ENCODE measurements at places on chromosomes 2 and 18. TPM values are rescaled to one million over a fixed set of nuclear protein-coding genes. Genes with fewer than 3 reads are reported as not detected.

- H3K4me1 ChIP-seq = no peaks in the 10 kb centered on the region
- peaks cover 49% of the 10 kb centered on the region for H3K36me3 ChIP-seq
- H3K27ac ChIP-seq = no peak overlapping the region
- no peak for DNase-seq
- no peaks in the 10 kb centered on the region for H3K27me3 ChIP-seq
These were observed 41.4 kb upstream of the KCNJ13 start for GRCh38 chr2:232817756-232818155.

DNA sequence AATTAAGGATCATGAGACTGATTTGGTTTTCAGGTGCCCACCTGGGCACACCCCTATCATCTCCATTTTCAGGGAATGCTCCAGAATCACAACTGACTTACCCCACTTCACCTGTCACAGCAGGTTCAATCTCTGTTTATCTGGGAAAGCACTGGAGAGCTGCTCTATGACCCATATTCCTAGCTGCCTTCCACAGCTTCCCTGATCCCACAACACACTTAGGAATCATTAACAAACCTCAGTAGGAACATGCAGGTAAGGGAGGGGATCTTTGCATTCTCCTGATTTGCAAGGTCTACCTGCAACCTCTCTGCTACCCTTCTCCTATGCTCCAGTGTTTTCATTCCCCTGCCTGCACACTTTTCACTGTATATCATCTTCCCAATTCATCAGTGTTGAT is 18.7 kb upstream of the FABP1 start:
- no peak for DNase-seq
- no peak overlapping the region for H3K27ac ChIP-seq
- no peaks in the 10 kb centered on the region for H3K36me3 ChIP-seq

DNA sequence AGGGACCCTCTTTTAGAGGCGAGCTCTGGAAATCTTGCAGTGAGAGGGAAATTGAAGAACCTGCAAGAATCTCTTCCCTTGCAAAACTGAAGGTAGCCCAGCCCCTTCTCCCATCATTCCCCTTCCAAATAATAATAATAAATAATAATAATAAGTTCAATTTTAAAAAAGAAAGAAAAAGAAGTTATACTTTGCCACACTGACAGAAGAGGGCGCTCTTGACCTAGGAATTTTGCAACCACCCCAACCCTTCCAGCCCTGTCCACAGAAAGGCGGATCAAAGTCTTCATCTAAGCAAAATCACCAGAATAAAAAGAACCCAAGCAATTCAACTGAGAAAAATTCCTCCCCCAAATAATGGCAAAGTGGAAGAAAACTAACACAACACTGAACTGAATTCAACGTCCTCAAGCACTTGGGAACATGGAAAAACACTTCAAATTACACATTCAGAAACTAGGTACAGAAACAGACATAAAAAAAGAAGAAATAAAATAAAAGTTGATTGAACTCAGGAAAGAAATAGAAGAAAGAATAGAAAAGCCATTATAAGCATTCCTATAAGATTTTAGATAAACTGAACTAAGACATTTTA is 98.9 kb upstream of the GLS start:
- no peak overlapping the region for H3K27ac ChIP-seq
- peaks cover 13% of the 10 kb centered on the region for H3K4me1 ChIP-seq
- DNase-seq = peak; percentile 72
- no peaks in the 10 kb centered on the region for H3K27me3 ChIP-seq

DNA sequence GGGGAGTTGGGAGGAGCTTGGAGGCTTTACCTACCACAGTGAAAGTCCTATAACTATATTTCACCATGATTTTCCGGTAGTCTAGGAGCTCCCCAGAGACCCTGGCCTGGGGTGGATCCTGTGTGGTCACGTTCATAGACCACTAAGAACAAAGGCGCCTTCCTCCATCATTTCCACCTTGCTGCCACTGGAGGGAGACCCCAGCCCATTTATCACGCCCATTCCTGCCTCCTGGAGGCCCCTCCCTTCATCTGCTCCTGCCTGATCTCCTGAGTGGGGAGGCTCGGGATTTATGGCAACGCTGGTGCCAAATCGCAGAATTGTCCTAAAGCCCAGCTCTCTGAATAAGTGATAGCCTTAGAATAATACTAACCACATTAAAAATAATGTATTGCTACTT is 507.6 kb upstream of the SPHKAP start:
- DNase-seq = peak; percentile 24
- H3K4me3 ChIP-seq = no peak overlapping the region
- no peaks in the 10 kb centered on the region for H3K4me1 ChIP-seq

DNA sequence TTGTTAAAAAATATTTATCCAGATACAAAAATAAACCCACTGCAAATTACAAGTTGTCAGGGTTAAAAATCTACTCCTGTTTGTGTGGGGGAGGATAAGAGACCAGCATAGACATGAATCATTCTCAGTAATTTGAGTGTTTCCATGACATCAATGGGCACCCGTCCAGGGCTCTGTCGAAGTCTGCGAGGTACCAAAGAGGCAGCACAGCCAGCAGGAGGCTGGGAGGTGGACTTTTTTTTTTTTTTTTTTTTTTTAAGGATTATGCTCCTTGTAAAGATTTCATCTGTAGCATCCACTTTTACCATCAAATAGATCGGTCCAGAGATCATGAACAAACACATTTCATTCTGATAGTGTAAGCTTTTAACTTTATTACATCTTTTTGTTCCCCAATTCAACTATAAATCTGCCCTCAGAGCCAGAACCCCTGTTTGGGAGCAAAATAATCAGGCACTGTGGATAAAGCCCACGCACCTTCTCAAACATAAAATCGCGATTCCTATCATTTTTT is 182.0 kb downstream of the TCF4 start:
- peaks cover 16% of the 10 kb centered on the region for H3K4me1 ChIP-seq
- H3K36me3 ChIP-seq = no peaks in the 10 kb centered on the region
- peak; percentile 93 for DNase-seq
- no peak overlapping the region for H3K27ac ChIP-seq

DNA sequence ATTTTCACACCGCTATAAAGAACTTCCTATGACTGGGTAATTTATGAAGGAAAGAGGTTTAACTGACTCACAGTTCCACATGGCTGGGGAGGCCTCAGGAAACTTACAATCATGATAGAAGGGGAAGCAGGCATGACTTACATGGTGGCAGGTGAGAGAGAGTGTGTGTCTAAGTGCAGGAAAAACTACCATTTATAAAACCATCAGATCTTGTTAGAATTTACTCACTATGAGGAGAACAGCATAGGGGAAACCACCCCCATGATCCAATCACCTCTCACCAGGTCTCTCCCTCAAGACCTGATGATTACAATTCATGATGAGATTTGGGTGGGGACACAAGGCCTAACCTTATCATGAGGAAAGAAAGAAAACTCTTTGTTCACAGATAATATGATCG is 174.6 kb downstream of the SRBD1 start:
- peaks cover 21% of the 10 kb centered on the region for H3K4me1 ChIP-seq
- no peaks in the 10 kb centered on the region for H3K36me3 ChIP-seq
- no peak for DNase-seq
- H3K27ac ChIP-seq = no peak overlapping the region

SESTD1 gene
- 21.3 TPM for total RNA-seq

ANKRD53 gene
- total RNA-seq = not detected

Measured in PC-3 (cell line).